ENCODE measurements at places on chromosomes 6 and 20.

- DNase-seq, result no peak
These were observed 364.3 kb upstream of the MAN1A1 start for GRCh38 chr6:119713903-119714302.

- no peak for DNase-seq
These were observed 50.4 kb downstream of the MTHFD1L start for GRCh38 chr6:150915880-150916265.

- DNase-seq, result no peak
These were observed 43.4 kb upstream of the ARHGAP18 start for GRCh38 chr6:129753422-129753821.

DNA sequence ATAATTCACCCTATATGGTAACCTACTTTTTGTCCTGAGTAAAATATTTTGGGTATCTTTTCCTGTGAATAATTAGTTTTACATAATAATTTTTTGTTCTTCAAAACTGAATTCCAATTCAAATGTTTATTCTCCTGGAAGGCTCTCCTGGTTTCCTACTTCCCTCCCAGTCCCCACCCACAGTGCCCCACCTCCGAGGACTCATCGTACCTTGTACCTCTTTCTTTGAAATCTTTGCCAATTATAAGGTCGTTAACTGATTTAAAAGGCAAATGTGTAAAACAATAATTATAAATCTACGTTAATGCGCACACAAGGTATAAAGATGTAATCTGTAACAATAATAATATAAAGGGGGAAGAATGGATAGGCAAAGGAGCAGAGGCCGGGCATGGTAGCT lies 40.5 kb upstream of the VEGFA start:
- DNase-seq, result no peak

DNA sequence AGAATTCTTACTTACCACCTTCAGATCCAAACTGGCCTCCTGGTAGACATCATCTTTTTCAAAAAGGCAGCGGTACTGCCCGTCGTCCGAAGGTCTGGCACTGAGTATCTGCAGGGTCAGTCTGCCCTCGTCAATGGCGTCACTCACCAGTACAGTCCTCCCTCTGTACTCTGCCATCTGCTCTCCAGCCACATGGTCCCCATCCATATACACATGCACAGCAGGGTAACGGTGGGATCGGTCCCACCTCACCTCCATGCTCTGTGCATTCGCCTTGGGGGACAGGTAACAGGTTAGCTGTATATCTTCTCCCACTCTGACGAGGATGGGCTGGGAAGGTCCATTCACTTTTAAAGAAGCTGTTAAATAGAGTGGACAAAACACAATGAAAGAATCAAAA lies 11.0 kb downstream of the BTNL2 start:
- no peak for DNase-seq

GRCh38 chr6:28898710-28898965 lies 25.1 kb downstream of the TRIM27 start:
- no peak for DNase-seq

GRCh38 chr6:132060591-132060990 lies 109.4 kb upstream of the CCN2 start:
- no peak for DNase-seq

- no peak for DNase-seq
These were observed 231.5 kb upstream of the PLCB4 start for GRCh38 chr20:8837396-8837795.

- DNase-seq, result no peak
These were observed 3.7 kb downstream of the AGPAT4 start for GRCh38 chr6:161270116-161270515.

- DNase-seq, result no peak
These were observed 420 bp upstream of the BTN2A1 start for GRCh38 chr6:26457264-26457805.

- DNase-seq, result no peak
These were observed 620.1 kb downstream of the COL12A1 start for GRCh38 chr6:74585753-74586152.

DNA sequence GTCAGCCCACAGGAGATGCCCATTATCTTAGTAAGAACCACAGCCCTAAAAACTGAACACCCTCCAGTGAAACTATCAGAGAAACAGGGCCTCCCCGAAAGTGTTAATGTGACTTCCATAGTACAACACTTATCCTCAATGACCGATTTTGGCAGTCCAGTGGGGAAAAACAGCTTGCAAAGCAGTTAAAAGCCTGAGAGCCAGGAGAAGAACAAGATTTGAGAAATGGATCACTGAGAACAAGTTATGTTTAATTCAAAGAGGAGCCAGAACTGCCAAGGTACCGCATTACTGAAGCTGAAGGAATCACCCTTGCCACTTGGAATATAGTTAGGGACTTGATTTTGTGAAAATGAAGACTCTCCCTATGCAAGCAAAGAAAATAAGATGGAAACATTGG lies 236.9 kb downstream of the QKI start:
- DNase-seq, result no peak

- no peak for DNase-seq
These were observed 15.7 kb upstream of the IGF2R start for GRCh38 chr6:159953091-159953601.

- no peak for DNase-seq
These were observed 1.1 kb downstream of the RGS17 start for GRCh38 chr6:153129873-153130514.

Measured in activated T-helper 1 cell treated with Interleukin-2 at 50 U/mL for 16 hours (primary cell).